ENCODE measurements at places on chromosomes 4 and X.

DNA sequence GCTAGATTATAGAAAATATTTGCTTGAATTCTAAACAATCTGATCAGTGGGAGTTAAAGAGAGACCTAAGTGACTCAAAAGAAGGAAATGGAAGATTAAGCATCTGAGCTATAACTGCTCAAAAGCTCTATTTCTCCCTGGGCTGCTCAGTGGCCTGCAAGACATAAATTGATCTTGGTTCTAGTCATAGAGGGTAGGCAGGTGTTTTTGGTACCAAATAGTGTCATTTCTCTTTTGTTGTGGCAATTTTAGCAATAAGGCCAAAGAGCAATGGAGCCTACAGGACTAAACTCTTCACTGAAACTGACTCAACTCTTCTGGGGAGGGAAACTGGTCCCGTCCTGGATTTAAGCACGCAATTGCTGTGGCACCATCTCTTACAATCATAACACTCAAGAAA, 33.9 kb upstream of the BMP2K start:
- DNase-seq, result no peak

DNA sequence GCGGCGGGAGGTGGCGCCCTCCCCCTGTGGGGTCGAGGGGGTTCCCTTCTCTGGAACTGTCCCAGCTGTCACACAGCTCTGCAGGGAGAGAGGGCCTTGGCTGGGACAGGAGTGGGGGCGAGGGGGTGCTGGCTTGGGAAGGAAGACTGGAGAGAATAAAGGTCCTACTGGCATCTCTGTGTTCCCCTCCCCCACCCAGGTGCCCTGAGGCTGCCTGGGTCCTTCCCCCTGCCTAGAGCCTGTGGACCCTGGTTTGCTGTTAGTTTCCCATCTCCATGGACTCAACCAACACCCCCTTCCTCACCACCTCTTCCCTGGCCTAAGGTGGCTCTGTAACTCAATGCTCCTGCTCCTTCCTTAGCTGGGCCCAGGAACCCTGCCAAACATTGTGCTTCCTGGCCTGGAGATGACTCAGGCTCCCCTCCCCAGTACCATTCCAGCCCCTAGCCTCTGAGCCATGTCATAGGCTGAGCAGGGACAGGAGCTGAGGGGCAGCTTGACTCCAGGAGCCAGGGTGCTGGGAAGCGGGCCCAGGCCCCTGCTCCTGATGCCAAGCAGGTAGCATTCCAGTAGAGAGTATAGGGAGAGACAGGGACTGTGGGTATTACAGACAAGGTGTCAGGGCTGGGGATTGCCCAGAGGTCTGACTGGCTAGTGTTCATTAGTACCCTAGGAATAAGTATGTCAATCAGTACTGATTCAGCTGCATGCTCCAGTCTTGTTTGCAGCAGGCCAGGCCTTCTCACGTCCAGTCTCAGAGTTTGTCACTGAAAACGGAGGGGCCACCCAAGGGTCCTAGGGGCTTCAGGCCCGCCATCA, 100.7 kb downstream of the EFNB1 start:
- DNase-seq, result no peak

DNA sequence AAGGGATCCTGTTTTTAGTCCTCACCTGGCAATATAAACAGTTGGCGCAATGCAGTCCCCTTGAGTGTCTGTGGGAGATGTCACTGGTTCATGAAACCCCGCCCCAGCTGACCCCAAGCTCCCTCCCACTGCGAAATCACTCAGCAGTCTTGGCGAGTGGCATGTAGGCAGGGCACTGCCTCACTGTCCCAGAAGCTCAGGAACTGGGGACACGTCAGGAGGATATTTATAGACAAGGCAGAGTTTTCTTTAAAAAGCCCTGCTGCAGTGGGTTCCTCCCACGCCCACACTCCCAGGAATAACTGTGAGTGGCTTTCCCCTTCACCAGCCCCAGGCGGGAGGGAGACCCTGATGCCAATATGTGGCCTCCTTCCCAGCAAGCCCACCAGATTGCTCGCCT, 44.3 kb upstream of the PPP2R2C start:
- DNase-seq, result no peak

DNA sequence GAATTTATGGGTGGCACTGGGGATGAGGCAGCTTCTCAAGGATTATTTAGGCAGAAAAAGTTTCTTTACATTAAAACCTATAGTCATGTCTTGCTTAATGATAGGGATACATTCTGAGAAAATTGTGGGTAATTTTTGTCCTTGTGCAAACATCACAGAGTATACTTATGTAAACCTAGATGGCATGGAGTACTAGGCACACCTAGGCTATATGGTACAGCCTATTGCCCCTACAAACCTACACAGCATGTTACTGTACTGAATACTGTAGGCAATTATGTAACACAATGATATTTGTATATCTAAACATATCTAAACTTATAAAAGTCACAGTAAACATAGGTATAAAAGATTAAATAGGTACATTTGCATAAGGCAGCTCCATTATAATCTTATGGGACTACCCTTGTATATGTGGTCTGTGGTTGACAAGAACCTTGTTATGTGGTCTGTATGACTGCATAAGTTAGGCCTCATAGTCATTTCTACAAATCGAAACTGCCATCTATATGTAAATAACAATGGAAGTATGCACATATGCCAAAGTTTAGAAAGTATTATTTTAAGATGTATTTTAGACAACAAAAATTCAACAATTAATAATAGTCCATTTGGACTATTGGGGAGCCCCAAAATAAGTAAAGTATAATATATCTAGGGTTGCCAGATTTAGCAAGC, 87.3 kb downstream of the CFAP299 start:
- peak; percentile 47 for DNase-seq

- DNase-seq, result no peak
Observed at GRCh38 chr4:159508917-159509500, 406.1 kb downstream of the RAPGEF2 start.

GRCh38 chrX:117895418-117895817, 221.2 kb downstream of the KLHL13 start:
- no peak for DNase-seq

- no peak for DNase-seq
Observed at GRCh38 chr4:154492288-154492687, 689 bp upstream of the DCHS2 start.

GRCh38 chr4:101172369-101172768, 175.0 kb downstream of the PPP3CA start:
- no peak for DNase-seq

DNA sequence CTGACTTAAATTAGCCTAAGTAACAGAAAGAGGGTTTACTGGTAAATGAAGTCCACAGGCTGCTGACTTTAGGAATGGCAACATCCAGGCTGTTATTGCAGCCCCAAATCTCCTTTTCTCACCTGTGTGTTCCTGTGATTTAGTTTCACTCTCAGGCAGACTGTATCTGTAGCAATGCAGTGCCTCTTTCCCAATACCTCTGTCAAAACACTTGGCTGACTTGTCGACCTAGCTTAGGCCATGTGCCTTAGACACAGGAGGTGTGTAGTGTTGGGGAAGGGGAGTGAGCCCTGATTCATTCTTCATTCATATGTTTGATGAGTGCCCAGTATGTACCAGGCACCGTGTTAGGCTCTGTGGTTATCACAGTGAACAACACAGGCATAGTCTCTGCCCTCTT, 46.9 kb downstream of the JADE3 start:
- no peak for DNase-seq

DNA sequence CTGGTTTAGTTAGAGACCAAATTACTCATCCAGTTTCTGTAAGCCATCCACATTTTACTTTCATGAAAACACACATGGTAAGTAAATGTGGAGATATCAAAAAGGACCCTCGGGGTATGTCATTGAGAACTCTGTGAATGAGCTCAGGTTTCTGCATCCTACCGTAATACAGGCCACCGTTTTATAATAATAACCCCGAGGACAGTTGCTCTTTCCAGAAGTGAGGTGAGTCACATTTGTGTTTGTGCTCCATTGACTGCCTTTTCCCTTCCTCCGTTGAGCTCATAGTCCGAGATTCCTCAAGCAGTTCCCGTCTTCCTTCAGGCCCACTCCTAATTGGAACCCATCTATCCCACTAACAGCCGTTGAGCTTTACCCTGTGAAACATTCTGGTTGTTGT, 95.3 kb downstream of the GRID2 start:
- no peak for DNase-seq

GRCh38 chrX:17520016-17520615, 145.1 kb downstream of the NHS start:
- DNase-seq, result no peak

DNA sequence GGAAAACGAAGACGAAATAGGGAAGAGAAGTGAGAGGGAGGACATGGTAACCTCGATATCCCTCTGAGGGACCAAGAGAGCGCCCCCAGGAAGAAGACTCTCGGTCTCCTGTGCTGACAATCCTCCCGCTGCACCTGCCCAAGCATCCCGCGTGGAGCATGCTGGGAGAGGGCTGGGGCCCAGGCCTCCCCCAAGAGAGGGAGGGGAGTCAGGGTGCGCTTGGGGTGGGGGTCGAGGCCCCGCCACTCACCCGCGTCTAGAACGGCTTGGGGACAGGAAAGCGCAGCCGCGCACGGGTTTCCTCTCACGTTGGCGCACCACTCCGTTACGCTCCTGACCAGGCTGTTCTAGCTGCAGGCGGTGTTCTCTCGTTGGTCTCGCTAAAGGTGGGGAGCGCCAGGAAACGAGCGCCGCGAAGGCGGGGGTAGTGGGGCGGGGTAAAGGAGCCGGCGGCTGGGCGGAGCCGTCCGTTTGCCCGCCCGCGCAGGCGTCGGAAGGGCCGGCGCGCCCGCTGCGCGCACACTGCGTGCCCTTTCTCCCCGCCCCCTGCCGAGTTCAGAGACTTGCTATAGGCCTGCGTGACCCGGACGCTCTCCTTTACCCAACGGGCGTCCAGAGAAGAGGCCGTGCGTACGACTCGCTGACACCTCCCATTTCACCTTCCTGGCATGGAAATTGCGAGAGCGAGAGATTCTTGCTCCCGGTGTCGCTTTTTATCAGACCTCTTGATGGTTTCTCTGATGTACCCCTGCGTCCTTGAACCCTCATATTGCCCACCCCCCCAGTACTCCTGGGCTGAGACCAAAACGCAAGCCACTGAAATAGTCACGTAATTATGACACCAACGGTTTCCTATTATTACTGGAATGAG, at the start of gene C1GALT1C1:
TSS of gene C1GALT1C1 (minus strand) at position 388 of the 871 bp plus-strand sequence. CDS start 2,888 bp downstream, outside the sequence.
- peak; percentile 94 for DNase-seq

DNA sequence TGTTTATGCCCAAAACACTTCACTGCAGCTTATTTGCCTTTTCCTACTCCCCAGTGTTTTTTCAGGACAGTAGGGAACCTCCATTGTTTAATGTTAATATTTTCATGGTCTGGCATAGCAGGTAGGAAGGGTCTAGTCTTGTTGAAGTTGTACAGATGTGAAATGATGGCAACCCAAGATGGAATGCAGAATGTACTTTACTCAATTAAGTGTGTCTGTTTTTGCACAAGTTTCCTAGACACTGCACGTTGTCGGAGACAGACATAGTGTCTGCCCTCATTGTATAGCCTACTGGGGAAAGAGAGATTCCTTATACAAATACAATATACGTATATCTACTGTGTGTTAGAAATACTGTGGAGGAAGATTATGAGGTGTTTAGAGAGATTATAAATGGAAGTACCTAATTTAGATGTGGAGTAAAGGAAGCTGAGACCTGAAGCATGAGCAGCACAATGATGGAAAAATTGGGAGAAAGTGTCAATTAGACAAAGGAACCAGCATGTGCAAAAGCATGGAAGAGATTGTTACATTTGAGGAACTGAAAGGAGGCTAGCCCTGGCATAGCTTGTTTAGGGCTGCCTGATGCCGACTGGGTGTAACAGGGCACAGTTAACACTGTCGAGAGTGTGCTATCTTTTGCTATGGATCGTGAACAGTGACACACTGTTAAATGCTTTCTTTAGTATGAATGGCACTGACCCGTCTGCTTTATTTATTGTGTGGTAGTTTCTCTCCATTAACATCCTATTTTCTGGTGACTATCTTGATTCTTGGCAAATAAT, 18.4 kb downstream of the CPEB2 start:
- no peak for DNase-seq

GRCh38 chr4:4663028-4663427, 121.2 kb upstream of the STX18 start:
- no peak for DNase-seq

GRCh38 chrX:100424012-100424411, 13.9 kb upstream of the PCDH19 start:
- no peak for DNase-seq

DNA sequence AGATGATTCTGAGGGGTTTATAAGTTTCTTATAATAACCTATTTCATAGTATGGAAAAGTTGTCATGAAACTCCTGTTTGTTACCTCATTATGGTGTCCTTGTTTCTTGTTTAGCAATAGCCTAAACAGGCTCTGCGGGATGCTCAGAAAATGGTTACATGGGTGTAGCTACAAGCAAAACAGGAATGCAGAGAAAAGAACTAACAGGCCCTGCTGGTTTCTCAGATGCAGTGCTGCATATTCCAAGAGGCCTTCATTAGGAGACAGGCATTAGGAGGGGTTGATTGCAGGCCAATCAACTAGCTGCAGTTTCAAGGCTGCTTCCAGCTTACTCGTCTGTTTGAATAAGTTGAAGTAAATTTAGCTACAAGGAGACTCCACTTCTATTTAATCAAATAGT, 37.6 kb upstream of the HPGD start:
- DNase-seq, result no peak

DNA sequence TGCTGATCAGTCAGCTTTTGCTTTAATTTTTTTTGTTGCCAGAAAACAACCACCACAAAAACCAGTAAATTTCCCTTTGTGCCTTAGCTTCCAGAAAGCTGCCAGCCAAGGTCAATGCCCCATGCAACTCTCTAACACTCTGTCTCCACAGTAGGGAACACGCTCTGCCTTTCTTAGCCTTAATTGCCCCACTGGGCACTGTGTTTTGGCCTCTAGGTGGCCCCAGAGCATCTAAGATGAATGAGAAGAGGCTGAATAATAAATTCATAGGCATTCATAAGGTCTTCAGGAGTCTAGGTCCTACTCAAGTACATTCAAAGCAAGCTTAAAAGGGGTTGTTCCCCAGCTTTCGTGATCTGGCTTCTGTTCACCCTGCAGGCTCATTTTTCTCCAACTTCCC, 57.7 kb upstream of the PASD1 start:
- no peak for DNase-seq
